ENCODE measurements at places on chromosomes 7 and 10. TPM values are rescaled to one million over a fixed set of nuclear protein-coding genes. Genes with fewer than 3 reads are reported as not detected.

DNA sequence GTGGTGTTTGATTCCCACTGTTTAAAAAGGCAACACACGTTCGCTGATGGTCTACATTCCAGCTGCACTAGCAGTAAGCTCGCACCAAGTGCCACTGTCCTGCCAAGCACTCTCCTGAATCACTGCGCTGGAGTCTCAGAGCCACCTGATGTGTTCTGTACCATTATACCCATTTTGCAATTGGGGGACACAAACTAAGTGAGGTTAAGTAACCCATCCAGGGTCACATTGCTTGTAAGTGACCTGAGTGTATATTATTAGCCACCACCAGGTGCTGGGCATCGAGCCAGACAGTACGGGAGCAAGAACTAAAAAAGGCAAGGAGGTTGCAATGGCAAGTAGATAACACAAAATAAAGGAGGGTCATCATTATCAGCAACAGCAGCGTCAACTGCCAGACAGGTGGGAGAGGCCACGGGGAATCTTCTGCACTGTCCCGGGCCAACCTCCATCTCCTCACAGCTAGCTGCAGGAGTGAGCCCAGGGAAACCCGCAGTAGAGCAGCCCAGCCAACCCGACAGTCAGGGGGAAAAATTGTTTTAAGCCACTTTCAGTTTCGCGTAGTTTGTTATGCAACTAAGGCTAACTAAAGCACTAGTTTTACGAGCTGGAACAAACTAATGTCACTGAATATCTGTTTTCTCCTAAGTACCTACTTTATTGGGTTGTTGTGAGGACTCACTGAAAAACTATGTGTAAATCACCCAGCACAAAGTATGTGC lies 712 bp upstream of the CPVL start:
- H3K4me3 ChIP-seq, result peak overlapping the region; percentile 31
- no peaks in the 10 kb centered on the region for H3K36me3 ChIP-seq
- peak; percentile 27 for DNase-seq
- no peaks in the 10 kb centered on the region for H3K4me1 ChIP-seq
- peak overlapping the region; percentile 54 for H3K27ac ChIP-seq

DNA sequence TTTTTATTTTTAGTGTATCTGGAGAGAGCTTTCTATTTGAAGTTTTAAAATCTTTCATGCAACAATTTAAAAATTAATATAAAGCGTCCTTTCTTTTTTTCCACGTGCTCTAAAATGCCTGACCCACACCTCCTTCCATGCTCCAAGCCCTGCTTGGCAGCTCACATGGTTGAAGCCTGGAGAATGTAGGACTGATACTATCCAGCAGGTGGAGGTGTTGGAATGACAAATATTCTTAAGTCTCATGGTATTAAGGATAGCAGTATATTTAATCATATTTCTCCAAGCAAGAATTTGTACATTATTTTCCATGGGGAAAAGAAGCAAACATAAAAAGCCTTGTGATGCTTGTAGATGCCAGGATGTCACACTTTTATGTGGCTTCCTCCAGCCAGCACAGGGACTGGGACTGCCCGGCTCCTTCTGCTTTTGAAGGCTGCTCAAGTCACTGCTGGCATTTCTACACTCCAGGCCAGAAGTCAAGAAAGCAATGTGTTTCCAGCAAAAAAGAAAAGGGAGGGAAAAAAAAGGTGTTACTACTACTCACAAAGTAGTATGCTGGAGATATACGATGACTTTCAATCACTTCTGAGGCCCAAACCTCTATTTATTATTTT lies 49.7 kb downstream of the BZW2 start:
- no peaks in the 10 kb centered on the region for H3K4me1 ChIP-seq
- no peaks in the 10 kb centered on the region for H3K27me3 ChIP-seq
- no peak overlapping the region for H3K27ac ChIP-seq
- no peak for DNase-seq
- H3K4me3 ChIP-seq, result no peak overlapping the region

GLCCI1 gene
- total RNA-seq, result 2.9 TPM

GRCh38 chr7:18226598-18226997 lies 199.0 kb upstream of the PRPS1L1 start:
- H3K27ac ChIP-seq, result no peak overlapping the region
- no peak for DNase-seq
- no peaks in the 10 kb centered on the region for H3K4me1 ChIP-seq
- H3K36me3 ChIP-seq, result no peaks in the 10 kb centered on the region

- no peaks in the 10 kb centered on the region for H3K36me3 ChIP-seq
- no peaks in the 10 kb centered on the region for H3K27me3 ChIP-seq
- no peak for DNase-seq
These were observed 96.4 kb upstream of the CACNA2D1 start for GRCh38 chr7:82539969-82540368.

DNA sequence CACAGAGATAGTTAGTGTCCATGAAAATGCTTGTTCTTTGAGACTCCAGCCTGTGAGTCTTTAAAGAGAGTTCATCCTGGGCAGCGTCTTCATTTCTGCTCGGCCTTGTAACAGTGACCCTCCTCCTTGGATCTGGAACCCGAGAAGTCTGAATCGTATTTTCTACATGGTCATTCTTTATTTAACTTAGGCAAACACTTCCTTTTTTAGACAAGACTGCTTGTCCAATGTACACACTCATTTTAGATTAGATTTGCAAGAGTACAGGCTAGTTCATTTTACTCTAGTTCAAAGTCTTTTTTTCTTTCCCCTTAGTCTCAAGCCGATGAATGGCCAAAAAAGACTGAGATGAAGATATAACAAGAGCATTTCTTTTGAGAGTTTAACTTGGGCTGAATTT lies 133.5 kb downstream of the CHN2 start:
- H3K4me3 ChIP-seq, result no peak overlapping the region
- no peaks in the 10 kb centered on the region for H3K4me1 ChIP-seq
- no peak for DNase-seq

- no peaks in the 10 kb centered on the region for H3K27me3 ChIP-seq
- H3K36me3 ChIP-seq, result no peaks in the 10 kb centered on the region
- no peak overlapping the region for H3K27ac ChIP-seq
- H3K4me3 ChIP-seq, result no peak overlapping the region
- H3K4me1 ChIP-seq, result peaks cover 6% of the 10 kb centered on the region
These were observed 4.6 kb downstream of the CYP3A5 start for GRCh38 chr7:99674995-99675742.

- no peaks in the 10 kb centered on the region for H3K36me3 ChIP-seq
- no peak for DNase-seq
- H3K27ac ChIP-seq, result no peak overlapping the region
- H3K4me3 ChIP-seq, result no peak overlapping the region
- no peaks in the 10 kb centered on the region for H3K27me3 ChIP-seq
These were observed 242.7 kb upstream of the SEMA3C start for GRCh38 chr7:81161451-81162075.

GRCh38 chr10:62554632-62555199 lies 180.5 kb downstream of the ZNF365 start:
- no peaks in the 10 kb centered on the region for H3K4me1 ChIP-seq
- no peak for DNase-seq
- no peaks in the 10 kb centered on the region for H3K27me3 ChIP-seq
- H3K27ac ChIP-seq, result no peak overlapping the region

TSPAN15 gene
- 58.1 TPM for total RNA-seq

ASL gene
- total RNA-seq, result 7.2 TPM

- no peaks in the 10 kb centered on the region for H3K4me1 ChIP-seq
- no peaks in the 10 kb centered on the region for H3K27me3 ChIP-seq
- H3K27ac ChIP-seq, result no peak overlapping the region
- DNase-seq, result no peak
- no peaks in the 10 kb centered on the region for H3K36me3 ChIP-seq
- H3K4me3 ChIP-seq, result no peak overlapping the region
These were observed 112.7 kb upstream of the CTBP2 start for GRCh38 chr10:125273023-125273422.

Data from uterus (tissue), 4 donors.